ENCODE measurements at places on chromosomes 2 and 18. TPM values are rescaled to one million over a fixed set of nuclear protein-coding genes. Genes with fewer than 3 reads are reported as not detected.

- H3K27ac ChIP-seq: no peak overlapping the region
- H3K36me3 ChIP-seq: no peaks in the 10 kb centered on the region
- no peak for DNase-seq
- no peaks in the 10 kb centered on the region for H3K4me1 ChIP-seq
These were observed 241.6 kb downstream of the SEPTIN10 start for GRCh38 chr2:109372171-109372568.

- DNase-seq: no peak
- no peak overlapping the region for H3K27ac ChIP-seq
- H3K27me3 ChIP-seq: peaks cover 14% of the 10 kb centered on the region
- no peaks in the 10 kb centered on the region for H3K4me1 ChIP-seq
These were observed 115.1 kb downstream of the ALPK2 start for GRCh38 chr18:58513615-58514335.

GRCh38 chr2:5692561-5693286 is 540 bp downstream of the SOX11 start:
- no peaks in the 10 kb centered on the region for H3K4me1 ChIP-seq
- no peak overlapping the region for H3K4me3 ChIP-seq
- DNase-seq: no peak
- peak overlapping the region; percentile 34 for H3K27ac ChIP-seq

- H3K4me1 ChIP-seq: no peaks in the 10 kb centered on the region
- H3K4me3 ChIP-seq: no peak overlapping the region
- H3K36me3 ChIP-seq: no peaks in the 10 kb centered on the region
These were observed 9.1 kb downstream of the GLI2 start for GRCh38 chr2:120744817-120745216.

GRCh38 chr2:40439473-40439872 is 12.4 kb downstream of the SLC8A1 start:
- no peak for DNase-seq
- H3K36me3 ChIP-seq: no peaks in the 10 kb centered on the region
- no peak overlapping the region for H3K27ac ChIP-seq
- H3K4me3 ChIP-seq: no peak overlapping the region
- H3K4me1 ChIP-seq: no peaks in the 10 kb centered on the region

RPRM gene
- 0.20 TPM for total RNA-seq

GRCh38 chr2:60317844-60318243 is 235.6 kb downstream of the BCL11A start:
- DNase-seq: no peak
- H3K4me3 ChIP-seq: no peak overlapping the region
- peaks cover 34% of the 10 kb centered on the region for H3K27me3 ChIP-seq
- H3K27ac ChIP-seq: no peak overlapping the region
- H3K36me3 ChIP-seq: no peaks in the 10 kb centered on the region

DNA sequence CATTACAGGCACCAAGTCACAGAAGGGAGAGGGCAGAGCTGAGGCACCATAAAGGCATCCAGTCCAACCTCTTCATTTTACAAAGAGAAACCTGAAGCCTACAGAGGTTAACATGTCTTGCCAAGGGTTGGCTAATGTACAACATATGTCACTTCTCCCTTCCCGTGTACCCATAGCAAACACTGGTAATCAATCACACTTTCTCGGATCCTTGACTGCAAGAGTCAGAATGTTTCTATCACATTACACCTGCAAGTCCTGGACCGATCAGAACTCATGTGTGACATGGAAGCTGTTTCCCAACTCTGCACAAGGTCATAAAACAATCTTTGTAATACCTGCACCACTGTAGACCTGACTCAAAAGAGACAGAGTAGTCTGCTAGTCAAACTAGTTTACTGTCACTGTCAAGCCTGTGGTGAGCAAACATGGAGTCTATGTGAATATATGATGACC is 6.0 kb downstream of the ANKRD44 start:
- peak overlapping the region; percentile 95 for H3K27ac ChIP-seq
- peaks cover 37% of the 10 kb centered on the region for H3K36me3 ChIP-seq
- peaks cover 87% of the 10 kb centered on the region for H3K4me1 ChIP-seq
- DNase-seq: no peak
- peak overlapping the region; percentile 84 for H3K4me3 ChIP-seq
- H3K27me3 ChIP-seq: no peaks in the 10 kb centered on the region

DNA sequence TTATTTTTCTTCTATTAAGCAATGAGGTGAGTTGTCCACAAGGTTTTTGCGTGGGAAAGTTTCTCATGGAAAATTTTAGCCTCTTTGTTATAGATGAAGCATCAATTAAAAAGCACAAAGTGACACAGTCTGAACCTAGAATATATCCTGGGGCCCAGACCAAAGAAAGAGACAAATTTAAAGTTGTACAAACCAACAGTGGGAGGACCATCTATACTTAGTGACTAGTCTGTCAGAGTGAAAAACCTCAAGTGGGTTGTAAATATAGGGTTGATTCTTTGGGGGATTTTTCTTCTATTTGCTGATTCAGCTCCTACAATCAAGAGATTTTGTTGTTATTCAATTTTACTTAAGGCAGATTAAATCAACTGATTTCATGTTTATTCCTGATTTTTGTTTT is 256.2 kb downstream of the SATB2 start:
- no peak overlapping the region for H3K4me3 ChIP-seq
- H3K36me3 ChIP-seq: no peaks in the 10 kb centered on the region
- DNase-seq: no peak
- H3K4me1 ChIP-seq: no peaks in the 10 kb centered on the region
- H3K27me3 ChIP-seq: no peaks in the 10 kb centered on the region

- no peak overlapping the region for H3K27ac ChIP-seq
These were observed 253.6 kb downstream of the NBAS start for GRCh38 chr2:15307526-15307925.

OSR1 gene
- not detected for total RNA-seq
